ENCODE measurements at places on chromosomes 3 and 15.

DNA sequence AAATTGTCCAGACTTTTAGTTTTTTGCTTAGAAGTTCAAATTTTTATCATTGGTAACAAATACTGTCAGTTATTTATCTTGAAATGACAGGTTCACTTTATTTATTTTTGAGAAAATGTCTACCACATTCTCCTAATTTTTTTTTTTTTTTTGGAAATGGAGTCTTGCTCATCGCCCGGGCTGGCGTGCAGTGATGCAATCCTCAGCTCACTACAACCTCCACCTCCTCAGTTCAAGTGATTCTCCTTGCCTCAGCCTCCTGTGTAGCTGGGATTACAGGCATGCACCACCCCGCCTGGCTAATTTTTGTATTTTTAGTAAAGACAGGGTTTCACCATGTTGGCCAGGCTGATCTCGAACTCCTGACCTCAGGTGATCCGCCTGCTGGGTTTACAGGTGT, 16.1 kb upstream of the EBLN2 start:
- DNase-seq, result no peak

DNA sequence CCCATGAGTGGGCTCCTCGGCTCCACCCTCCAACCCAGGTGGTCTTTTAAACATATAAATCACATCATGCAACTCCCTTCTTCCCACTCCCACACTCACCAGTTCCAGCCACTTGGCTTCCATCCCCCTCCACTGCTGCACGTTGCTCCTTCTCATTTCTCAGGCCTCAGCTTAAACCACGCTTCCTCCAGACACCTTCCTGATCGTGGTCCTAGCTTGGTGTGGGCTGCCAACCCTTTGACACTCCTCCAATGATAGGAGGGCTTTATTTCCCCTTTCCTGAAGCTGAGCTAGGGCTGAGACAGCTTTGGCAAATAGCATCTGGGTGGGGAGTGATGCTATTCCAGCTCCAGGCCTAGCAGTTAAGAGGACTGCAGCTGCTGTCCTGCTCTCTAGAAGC, 130.1 kb downstream of the SRGAP3 start:
- no peak for DNase-seq

DNA sequence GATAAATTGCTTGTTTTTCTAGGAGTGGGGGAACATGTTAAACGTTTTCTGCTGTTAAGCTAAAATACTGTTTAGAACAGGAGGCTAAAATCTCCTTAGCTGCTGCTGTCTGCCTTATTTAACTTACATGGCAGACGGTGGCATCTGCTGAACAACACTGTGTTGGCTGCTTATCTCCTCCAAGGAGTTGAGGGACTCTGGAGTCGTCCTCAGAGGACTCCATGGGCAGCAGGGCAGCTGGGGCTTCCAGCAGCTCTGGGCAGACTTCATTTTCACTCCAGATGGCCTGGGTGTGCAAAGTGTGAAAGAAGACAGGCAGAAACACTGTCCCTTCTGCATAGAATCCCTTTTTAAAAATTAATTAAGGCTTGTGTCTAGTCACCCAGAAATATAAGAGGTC, 52.9 kb upstream of the NUDT16 start:
- DNase-seq, result no peak

DNA sequence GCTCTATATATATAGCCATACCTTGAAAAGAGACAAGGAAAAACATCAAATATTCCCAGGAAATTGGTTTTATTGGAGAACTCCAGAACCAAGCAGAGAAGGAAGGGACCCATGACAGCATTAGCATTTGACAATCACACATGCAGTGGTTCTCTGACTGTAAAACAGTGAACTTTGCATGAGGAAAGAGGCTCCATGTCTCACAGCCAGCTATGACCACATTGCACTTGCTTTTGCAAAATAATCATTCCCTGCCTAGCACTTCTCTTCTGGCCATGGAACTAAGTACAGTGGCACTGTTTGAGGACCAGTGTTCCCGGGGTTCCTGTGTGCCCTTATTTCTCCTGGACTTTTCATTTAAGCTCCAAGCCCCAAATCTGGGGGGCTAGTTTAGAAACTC, 85.5 kb downstream of the TGFBR2 start:
- DNase-seq, result no peak

GRCh38 chr3:89368846-89369245, 261.4 kb downstream of the EPHA3 start:
- DNase-seq, result no peak

DNA sequence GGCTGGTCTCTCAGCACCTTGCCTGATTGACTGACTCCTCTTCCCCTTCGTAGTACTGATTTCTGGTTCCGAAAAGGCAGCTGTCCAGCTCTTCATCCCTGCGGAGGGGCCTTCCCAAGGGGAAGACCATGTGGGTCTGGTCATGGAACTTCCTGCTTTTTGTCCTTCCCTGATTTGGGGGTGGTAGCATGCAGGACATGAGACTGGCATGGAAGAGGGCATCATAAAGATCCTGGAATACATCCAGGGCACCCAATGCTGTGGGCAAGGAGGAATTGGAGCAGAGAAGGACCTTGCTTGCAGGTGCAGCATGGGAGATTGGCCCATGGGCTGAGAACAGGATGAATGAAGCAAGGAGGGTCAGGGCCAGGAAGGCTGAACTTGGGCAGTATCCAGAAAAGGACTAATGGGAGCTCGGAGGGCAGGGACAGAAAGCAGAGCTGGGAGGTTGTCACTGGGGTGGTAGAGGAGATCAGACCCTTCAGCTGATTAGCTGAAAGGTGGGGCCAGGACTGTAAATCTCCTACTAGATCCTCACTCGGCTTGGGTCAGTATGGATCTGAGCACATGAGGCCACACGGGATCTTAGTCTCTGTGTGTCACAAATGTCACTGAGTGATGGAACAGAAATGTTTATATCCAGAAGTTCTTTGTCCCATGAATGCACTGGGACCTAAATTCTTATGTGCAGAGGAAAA, 59.5 kb downstream of the AMOTL2 start:
- DNase-seq, result no peak
